Stimulated activated CD4-positive, alpha-beta T cell treated with anti-CD3 and anti-CD28 coated beads, Interleukin-1b, Interleukin-23, amount 100 ng/mL, for 1 hour (primary cell): ENCODE measurements at places on chromosomes 7 and 10.
A peak's percentile ranks its signal among the peaks of the same experiment; 100 is the strongest.

DNA sequence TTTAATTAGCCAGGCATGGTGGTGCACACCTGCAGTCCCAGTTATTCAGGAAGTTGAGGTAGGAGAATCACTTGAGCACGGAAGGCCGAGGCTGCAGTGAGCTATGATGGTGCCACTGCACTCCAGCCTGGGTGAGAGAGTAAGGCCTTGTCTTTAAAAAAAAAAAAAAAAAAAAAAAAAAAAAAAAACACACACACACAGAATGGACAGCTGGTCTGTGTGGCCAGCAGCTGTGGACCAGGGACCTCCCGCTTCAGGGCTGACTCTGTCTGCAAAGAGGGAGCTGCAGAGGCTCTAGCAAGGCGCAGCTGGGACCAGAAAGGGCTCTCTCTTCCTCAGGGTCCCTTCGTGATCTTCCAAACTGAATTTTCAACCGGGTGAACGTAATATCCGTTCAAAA lies 53.6 kb upstream of the DNAAF5 start:
- no peak for DNase-seq

- DNase-seq, result no peak
These were observed 6.9 kb downstream of the PFKP start for GRCh38 chr10:3074145-3074665.

- no peak for DNase-seq
These were observed 6.6 kb downstream of the ADRA2A start for GRCh38 chr10:111083222-111084095.

DNA sequence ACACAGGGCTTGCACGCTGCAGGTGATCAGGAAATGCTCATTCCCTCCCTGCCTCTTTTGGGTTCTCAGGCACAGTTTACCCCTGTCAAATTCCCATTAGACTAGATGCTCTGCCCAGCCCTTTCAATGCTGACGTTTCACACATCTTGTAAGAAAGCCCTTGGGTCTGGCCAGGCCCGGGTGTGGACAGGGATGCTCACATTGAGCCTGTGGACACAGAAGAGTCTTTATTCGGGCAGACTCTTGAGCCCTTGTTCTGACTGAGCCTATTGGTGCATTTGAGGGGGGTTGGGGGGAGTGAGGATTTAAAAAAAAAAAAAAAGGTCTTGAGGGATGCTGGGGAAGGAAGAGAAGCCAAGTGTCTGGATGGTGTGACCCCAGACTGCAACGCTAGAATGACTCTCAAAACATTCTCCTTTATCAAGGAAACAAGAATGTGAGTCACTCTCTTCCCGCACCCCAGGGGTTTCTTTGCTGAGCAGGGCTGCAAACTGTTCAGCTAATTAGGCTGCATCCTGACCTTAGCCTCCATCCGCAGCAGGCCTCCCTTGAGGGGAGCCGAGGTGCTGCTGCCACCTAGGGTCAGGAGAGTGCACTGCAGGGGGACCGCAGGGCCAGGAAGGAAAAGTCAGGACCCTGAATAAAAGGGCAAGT lies 53.6 kb upstream of the TMEM72 start:
- peak; percentile 35 for DNase-seq

- DNase-seq, result no peak
These were observed 290.6 kb downstream of the PARD3 start for GRCh38 chr10:34524369-34525091.

- DNase-seq, result no peak
These were observed 124.9 kb downstream of the SND1 start for GRCh38 chr7:127776776-127777386.

DNA sequence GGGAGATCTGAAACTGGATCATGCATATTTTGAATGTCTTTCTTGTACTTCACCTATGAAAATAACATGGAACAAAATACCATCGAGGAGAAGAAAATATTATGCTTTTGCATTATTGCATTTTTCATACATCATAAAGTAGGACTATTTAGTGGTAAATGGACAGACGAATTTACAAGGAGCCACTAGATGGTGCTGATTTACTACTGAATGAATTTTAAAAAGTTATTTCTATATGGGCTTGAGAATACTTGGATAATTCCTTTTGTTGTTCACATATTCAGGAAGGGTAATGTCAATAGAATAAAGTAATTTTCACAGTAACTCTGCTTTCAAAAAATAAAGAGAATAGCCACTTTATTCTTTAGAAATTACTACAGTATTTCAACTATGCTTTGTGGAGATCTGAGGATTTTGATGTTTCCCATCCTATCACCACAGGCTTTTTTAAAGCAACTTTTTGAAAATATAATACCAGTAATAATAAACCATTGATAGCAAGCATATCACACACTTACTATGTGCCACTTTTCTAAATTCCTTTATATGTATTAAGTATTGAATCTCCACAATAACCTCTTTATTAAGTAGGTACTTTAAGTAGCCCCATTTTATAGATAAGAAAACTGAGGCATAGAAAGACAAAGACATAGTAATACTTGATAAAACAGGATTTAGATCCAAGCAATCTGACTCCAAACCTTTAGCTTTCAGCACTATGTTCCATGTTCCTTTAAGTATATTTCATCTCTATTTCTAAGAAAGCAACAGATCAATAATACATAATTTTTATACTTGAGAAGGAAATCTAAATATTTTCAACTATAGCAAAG lies 38.6 kb downstream of the NEBL start:
- no peak for DNase-seq

DNA sequence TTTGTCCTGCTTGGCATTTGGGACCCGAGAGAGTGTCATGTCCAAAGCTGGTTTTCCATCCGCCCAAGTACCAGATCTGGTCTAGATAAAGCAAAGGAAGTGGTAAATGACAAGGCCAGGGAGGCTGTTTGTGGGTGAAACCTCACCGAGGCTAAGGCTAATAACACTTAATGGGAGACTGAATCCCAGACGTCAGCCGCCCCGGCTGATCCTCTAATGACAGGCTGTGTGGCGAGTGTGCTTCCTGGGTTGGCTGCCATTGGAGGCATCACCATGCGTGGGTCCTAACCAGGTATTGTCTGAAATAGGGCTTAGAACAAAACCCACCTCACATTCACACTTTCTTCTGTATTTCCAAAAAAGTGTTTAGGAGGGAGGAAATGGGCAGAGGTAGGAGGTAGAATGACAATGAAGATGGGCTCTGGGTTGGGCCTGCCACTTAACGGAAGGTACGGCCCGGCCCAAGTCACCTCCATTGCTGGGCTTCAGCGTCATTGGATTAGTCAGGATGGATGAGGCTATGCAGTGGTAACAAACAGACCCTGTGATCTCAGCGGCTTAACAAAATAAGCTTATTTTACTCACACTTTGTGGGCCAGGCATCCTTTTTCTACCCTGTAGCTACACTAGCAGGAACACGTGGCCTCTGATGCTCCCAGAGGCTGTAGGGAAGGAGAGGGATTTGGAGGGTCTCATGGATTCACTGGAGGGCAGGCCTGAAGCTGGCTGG lies 59.7 kb downstream of the PROSER2 start:
- no peak for DNase-seq

DNA sequence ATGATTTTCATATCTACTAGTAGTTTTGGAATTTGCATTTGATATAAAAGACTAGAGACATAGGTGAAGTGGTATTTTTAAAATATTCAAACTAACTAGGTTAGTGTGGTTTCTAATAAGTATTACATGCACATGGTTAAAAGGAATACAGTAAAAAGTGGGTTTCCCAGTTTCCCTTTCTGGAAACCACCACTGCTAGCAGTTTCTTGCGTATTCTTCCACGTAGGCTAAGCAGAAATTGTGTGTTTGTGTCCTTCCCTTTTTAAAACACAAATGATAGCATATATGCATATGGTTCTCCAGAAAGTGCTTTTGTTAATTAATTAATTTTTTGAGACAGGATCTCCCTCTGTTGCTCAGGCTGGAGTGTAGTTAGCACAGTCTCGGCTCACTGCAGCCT lies 15.4 kb downstream of the NRF1 start:
- no peak for DNase-seq

DNA sequence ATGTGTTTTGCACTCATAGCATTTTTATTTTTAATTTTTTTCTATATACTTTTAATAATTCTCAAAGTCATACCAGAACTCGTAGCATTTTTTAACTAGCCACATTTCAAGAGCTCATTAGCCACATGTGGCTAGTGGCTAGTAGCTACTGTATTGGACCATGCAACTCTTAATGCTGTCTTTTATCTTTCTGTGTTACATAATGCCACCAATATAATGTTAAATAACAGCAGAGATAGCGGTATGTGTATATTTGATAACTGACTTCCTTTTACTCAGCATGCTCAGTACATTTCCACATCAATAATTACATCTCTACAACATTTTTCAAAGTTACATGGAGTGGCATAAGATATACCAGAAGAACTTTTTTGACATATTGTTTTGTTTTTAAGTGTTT lies 91.4 kb downstream of the CDK13 start:
- no peak for DNase-seq

- no peak for DNase-seq
These were observed 139.2 kb upstream of the PTER start for GRCh38 chr10:16297642-16298041.

DNA sequence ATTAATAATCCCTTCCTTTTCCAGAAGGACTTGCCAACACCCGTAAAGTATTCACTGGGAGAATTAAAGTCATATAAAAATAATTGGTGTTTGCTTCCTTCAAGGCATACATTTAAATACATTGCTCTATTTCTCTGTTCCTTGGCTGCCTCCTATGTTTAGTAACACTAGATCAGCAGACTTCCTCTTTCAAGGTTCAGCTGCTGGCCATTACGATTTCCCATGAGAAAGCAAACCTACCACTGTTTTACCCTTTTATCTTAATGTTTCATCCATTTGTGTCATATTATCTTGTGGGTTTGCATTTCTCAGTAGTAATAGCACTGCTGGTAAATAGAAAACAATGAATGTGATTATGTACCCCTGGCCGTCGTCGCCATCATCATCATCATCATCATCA lies 313.8 kb upstream of the BMPER start:
- no peak for DNase-seq

- DNase-seq, result no peak
These were observed 1.8 kb upstream of the IGF2BP3 start for GRCh38 chr7:23472046-23472445.

DNA sequence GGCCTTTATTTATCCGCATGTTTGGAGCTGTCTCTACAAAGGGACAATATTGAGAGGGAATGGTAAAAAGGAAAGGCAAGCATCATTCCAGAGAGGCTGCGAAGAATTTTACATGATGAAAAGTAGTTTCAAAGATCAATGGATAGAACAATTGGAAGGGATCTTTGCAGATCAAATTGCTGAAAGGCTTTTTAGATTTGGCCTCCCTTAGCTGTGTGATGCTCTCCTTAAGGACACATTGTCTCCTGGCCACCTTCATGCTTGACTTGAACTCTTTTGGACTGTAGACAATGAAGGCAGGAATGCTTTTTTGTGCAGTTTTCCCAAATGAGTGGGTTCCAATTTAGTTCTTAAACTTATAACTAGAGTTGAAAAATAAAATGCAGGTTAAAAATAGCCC lies 344.7 kb downstream of the ARL4A start:
- DNase-seq, result no peak

DNA sequence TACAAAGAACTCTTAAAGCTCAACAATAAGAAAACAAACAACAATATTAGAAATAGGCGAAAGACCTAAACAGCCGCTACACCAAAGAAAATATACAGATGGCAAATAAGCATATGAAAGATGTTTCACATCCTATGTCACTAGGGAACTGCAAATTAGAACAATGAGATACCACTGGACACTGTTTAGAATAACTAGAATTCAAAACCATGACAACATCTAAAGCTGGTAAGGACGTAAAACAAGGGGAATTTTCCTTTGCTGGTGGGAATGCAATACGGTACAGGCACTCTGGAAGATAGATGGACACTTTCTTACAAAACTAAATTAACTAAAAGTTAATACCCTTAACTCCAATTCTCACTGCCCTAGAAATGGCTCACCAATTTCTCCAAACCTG lies 44.5 kb downstream of the THSD7A start:
- no peak for DNase-seq

- no peak for DNase-seq
These were observed 532.5 kb upstream of the C7orf33 start for GRCh38 chr7:148058092-148058491.

- DNase-seq, result no peak
These were observed 18.8 kb upstream of the AOAH start for GRCh38 chr7:36742911-36743775.

GRCh38 chr7:15862016-15862780 lies 175.7 kb upstream of the MEOX2 start:
- no peak for DNase-seq

- no peak for DNase-seq
These were observed 757 bp upstream of the GRID1 start for GRCh38 chr10:86367152-86367951.

- DNase-seq, result no peak
These were observed 1570.6 kb upstream of the LRRTM3 start for GRCh38 chr10:65355141-65355680.

DNA sequence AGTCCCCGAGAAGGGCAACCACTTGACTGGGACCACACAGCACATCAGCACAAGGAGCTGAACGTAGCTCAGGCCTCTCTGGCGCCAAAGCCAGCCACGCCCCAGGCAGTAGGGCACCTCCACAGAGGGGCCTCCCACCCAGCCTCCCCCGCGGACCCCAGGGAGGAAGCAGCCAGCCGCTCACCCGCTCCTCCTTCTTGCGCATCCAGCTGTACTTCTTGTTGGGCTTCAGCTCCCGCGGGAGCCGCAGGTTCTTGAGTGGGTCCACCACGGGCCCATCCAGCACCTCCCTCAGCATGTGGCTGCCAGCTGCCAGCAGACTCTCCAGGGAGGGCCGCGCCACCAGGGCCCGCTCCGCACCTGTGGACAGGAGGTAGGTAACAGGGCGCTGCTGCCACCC lies 61.2 kb downstream of the TNRC18 start:
- DNase-seq, result no peak

DNA sequence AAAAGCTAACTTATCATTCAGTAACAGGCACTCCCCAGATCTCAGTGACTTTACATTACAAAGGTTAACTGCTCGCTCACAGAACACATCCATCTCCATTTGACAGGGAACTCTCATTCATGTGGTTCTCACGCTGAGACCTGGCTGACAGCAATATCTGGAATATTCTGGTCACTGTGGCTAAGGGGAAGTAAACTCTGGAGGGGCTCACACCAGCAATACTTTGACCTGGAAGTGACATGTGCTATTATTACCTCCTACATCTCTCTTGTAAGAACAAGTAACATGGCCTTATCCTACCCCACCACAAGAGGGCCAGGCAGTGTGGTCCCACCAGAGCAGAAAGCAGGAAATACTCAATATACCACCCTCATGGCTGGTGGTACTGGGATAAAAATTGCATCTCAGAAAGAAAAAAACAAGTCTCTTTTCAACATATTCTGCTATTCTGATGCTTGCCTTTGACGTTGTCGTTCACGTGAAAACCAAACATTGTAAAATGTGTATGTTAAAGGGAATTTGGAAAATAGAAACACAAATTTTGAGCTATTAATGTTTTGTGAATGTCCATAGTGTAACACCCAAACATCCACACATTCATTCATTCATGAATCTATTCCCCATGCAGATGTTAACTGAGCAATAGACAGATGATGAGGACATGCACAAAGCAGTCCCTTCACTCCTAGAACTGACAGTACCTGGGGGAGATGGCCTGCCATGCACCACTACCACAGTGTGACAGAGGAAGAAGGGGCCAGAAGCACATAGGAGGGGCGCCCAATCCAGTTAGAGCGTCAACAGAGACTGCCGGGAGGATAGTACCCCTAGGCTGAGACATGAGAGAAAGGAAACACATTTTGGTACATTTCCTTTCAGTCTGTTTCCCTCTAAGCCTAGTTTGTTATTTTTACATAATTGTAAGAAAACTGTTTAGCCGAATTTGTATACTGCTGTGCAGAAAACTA lies 166.0 kb upstream of the SP4 start:
- no peak for DNase-seq

- DNase-seq, result no peak
These were observed 188.6 kb downstream of the ETV1 start for GRCh38 chr7:13800694-13801448.
